Stimulated activated CD8-positive, alpha-beta memory T cell treated with anti-CD3 and anti-CD28 coated beads, Interleukin-7, amount 100 ng/mL, for 1 hour (primary cell): ENCODE measurements at places on chromosomes 4 and X.

GRCh38 chr4:107825072-107825824 is 516 bp downstream of the SGMS2 start:
- DNase-seq: no peak

DNA sequence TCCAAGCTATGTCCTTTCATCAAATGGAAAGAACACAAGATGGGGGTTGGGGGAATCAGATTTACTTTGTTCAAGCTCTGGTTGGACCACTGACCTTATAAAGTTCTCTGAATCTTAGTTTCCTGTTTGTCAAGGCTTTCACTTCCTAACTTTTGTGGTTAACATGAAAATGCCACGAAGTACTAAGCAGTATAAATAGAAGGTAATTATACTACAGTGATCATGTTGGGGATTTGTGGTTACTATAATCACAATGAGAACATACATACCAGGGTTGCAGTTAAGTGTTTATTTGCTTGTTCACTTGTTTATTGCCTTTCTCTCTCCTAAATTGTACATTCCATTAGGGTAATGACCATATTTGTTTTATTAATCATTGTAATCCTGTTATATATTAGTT is 53.2 kb downstream of the SPRY1 start:
- DNase-seq: no peak

GRCh38 chrX:14598330-14598729 is 69.0 kb downstream of the GLRA2 start:
- DNase-seq: no peak

GRCh38 chrX:113548308-113549015 is 707.8 kb upstream of the AMOT start:
- no peak for DNase-seq

DNA sequence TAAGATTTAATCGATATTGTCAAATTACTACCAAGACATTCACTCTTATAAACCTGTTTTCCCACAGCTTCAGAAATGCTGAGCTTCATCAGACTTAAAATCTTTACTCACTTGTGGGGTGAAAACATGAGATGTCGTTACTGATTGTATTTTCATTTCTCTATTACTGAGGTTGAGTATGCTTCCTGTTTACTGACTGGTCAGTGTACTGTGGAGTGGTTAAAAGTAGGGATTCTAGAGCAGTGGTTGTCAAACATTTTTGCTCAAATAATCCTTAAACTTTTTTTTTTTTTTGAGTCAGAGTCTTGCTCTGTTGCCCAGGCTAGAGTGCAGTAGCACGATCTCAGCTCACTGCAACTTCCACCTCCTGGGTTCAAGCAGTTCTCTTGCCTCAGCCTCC is 50.3 kb downstream of the NSUN7 start:
- DNase-seq: no peak

- DNase-seq: no peak
Measured at GRCh38 chr4:136412708-136413107, 1119.6 kb downstream of the PCDH18 start.

- DNase-seq: peak; percentile 30
Measured at GRCh38 chr4:123599920-123600810, 203.6 kb downstream of the SPRY1 start.

DNA sequence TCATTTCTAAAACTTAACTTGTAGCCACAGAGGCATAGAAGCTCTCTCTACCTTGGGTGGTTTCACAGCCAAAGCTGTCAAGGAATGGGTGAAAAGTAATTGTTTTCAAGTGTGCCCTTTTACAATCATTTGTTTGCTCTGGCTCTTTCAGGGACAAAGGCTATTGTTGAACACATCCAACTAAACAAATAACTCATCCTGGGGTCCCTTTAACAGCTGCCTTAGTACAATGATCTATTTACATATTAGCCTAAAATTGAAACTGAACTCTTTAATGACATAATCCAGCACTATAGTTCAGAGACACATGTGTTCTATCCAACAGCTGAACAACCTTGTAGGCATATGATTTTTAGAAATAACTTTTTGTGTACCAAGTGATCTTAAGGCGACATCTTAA is 3.7 kb downstream of the HHIP start:
- no peak for DNase-seq

DNA sequence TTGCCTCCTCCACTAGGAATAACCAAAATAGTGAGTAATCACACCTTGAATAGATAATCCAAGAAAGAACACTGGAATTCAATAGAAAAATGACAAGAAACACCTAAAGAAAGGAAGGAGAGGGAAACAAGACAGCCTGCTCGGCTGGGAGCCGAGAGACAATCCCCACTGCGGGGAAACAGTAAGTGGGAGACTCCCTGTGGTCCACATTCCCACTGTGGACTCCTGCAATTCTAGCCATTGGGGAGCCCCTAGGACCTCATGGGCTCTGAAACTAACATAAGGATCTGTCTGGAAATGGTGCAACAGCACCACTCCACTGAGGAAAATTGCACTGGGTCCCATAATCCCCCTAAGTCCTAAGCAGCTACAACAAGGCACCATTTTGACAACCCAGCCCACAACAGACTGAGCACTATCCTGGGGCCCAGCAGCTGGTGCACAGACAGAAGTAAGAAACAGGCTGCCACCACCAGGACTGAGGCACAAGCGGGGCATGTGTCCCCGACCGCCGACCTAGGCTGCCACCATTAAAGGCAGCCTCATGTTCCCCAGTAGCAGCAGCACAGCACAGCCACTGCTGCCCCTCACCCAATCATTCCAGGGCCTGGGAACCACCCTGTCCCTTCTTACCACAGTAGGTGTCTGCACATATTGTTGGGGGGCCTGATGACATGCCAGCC is 14.2 kb downstream of the LRBA start:
- DNase-seq: no peak

- no peak for DNase-seq
Measured at GRCh38 chr4:25343671-25344070, 31.1 kb downstream of the ZCCHC4 start.

- DNase-seq: no peak
Measured at GRCh38 chrX:72306085-72306801, 529 bp upstream of the CITED1 start.

- DNase-seq: no peak
Measured at GRCh38 chrX:100731441-100732281, at the start of gene SYTL4. Gene SYTL4, minus strand, starts transcription at chrX:100732121. Its CDS starts 30,084 bp downstream, at chrX:100702037.

- DNase-seq: no peak
Measured at GRCh38 chr4:163540448-163540847, 46.0 kb downstream of the TMA16 start.

DNA sequence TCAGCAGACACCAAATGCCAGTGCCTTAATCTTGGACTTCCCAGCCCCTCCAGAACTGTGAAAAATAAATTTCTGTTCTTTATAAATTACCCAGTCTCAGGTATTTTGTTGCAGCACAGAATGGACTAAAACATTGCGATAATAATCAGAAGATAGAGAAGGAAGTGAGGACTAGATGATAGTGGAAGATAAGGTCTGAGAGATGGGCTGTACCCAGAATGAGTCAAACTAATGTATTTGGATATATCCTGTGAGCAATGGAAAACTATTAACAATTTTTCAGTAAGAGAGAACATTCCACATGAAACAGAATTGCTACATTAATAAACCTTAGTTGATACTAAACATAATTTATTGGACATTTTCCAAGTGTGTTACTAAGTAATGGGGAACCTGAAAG is 93.3 kb downstream of the FANCB start:
- no peak for DNase-seq

GRCh38 chrX:104795804-104796203 is 229.8 kb downstream of the IL1RAPL2 start:
- DNase-seq: no peak

GRCh38 chrX:45768666-45769236 is 568.1 kb upstream of the DIPK2B start:
- DNase-seq: no peak

DNA sequence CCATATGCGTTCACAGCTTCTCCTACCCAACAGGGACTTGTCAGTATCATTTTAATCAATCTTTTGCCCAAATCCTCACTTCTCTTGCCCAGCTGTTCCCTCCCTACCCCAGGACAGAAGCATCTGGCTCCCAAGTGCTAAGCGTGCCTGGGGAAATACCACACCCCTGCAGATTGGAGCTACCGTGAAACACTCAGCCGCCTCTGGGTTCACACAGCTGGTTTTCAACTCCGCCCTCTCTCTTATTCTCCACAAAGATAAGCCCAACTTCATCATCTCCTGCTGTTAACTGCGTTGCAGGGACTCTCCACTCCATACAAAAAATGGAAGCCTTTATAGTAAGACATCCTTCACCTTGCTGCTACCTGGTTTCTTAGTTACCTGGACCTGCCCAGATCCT is 147.3 kb upstream of the FTHL17 start:
- DNase-seq: no peak

- no peak for DNase-seq
Measured at GRCh38 chr4:163048447-163048846, 118.2 kb downstream of the NAF1 start.
